ENCODE measurements at places on chromosomes 2 and 18. TPM values are rescaled to one million over a fixed set of nuclear protein-coding genes. Genes with fewer than 3 reads are reported as not detected.

The ADD2 gene
- not detected for polyA plus RNA-seq

GRCh38 chr2:42777883-42778805, 14.2 kb upstream of the OXER1 start:
- no peak for DNase-seq
- H3K27ac ChIP-seq: no peak overlapping the region
- no peaks in the 10 kb centered on the region for H3K27me3 ChIP-seq

DNA sequence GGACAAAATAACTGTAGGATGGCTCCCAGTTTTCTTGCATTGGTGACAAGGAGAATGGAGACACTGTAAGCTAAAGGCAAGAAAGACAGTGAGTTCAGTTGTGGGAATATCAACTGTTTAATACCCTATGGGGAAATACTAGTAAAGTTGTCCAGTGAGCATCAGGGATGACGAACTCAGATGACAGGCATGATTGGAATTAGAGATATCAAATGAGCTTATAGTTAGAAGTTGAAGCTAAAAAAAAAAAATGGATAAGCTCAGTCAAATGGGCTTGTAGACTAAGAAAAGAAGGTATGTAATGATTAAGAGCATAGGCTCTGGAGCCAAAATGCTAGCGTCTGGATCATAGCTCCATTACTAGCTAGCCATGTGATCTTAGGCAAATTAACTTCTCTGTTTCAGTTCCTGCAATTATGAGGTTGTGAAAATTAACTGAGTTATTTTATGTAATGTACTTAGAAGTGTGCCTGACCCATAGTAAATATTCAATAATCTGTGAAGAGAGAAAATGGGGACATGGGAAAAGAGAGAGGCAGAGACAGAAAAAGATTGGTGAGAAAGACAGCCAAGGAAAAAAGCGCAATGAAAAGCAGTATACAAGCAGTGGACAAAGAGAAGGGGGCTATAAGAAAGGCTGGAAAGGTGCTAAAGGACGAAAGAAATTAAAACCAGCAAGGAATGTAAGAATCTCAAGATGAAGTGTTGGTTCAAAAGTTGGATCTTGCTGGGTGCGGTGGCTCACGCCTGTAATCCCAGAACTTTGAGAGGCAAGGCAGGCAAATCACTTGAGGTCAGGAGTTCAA, 95.7 kb upstream of the SLC39A10 start:
- H3K4me1 ChIP-seq: peaks cover 60% of the 10 kb centered on the region
- H3K36me3 ChIP-seq: peaks cover 9% of the 10 kb centered on the region
- H3K27me3 ChIP-seq: peaks cover 5% of the 10 kb centered on the region
- peak overlapping the region; percentile 51 for H3K4me3 ChIP-seq
- H3K27ac ChIP-seq: peak overlapping the region; percentile 64
- DNase-seq: no peak

DNA sequence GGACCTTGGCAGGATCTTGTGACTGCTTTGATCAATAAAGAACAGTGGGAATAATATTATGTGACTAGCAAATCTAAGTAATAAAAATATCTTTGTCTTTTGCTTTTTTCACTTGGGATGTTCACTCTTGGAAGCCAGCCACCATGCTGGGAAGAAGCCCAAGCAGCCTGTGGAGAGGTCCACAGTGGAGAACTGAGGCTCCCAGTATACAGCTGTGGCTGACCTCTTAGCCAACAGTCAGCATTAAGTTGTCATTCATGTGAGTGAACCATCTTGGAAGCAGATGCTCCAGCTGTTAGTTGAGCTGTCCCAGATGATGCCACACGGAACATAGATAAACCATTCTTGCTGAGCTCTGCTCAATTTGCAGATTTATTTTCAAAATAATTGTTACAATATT, 160.0 kb downstream of the OSR1 start:
- no peak for DNase-seq
- H3K27ac ChIP-seq: no peak overlapping the region
- H3K36me3 ChIP-seq: no peaks in the 10 kb centered on the region
- H3K27me3 ChIP-seq: no peaks in the 10 kb centered on the region
- no peak overlapping the region for H3K4me3 ChIP-seq
- no peaks in the 10 kb centered on the region for H3K4me1 ChIP-seq

DNA sequence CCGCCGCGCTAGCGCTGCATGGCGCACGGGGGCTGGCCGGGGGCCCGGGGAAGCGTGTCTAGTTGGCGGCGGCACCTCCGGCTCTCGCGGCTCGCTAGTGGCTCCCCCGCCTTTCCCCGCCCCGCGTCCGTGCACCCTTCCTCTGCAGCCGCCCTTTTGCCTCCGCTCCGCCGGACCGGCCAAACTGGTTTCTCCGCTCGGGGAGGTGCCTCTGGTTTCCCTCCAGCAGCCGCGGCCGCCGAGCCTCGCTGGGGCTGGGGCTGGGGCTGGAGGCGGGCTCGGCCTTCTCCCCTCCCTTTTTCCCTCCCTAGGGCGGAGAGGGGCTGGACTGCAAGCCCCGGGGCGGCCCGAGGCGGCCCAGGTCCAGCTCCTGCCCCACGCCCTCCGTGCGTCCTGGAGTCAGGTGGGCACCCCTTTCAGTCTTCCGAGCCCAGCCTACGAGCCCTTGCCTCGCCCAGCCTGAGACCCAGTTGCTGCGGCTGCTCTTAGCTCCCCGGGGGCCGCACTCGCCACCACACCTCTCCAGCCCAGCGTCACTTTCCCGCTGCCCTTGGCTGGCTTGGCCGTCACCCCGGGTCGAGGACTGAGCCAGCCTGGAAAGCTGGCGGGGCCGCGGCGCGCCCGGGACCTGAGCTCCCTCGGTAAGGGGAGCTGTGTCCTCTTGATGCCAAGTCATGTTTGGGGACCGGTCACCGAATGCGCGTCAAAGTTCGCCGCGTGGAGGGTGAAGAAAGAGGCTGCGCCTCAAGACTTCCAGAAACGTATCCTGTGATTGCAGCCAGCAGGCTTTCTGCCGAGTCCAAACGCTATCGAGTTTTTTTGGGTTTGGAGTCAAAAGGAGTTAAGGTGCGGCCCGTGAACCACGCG, at the start of gene ATP8B1:
ATP8B1 (minus strand) TSS at position 213 of the 867 bp plus-strand sequence. CDS start 71,508 bp downstream, outside the sequence.
- DNase-seq: no peak
- H3K27me3 ChIP-seq: peaks cover 11% of the 10 kb centered on the region
- peaks cover 11% of the 10 kb centered on the region for H3K4me1 ChIP-seq
- no peaks in the 10 kb centered on the region for H3K36me3 ChIP-seq
- H3K4me3 ChIP-seq: peak within 1 kb of the TSS; percentile 60

Measured in immature natural killer cell (primary cell).